ENCODE measurements at places on chromosomes 3 and 15.

DNA sequence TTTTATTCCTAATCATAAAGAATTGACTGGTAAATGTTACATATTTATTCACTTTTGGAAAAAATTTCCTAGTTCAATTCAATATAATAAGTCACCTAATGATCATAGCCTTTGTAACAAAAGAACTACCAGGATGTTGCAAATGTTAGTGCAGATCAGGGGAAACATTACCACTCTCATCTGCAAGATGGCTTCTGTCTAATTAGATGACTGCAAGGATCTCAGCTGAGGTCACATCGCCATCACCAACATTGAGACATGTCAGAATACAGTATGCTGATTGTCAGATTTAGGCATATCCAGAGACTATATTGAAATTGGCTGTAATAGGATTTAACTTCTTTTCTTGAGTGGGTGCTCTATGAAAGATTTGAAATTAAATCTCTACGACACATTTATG lies 431.4 kb upstream of the AGTR1 start:
- no peak for DNase-seq

- DNase-seq = no peak
Measured at GRCh38 chr3:196067439-196067838, 14.5 kb downstream of the TFRC start.

GRCh38 chr3:66021731-66022131 lies 17.0 kb downstream of the MAGI1 start:
- no peak for DNase-seq

GRCh38 chr3:60339304-60339703 lies 911.9 kb downstream of the FHIT start:
- no peak for DNase-seq

GRCh38 chr15:101255051-101255395 lies 3.2 kb upstream of the CHSY1 start:
- DNase-seq = no peak

- DNase-seq = no peak
Measured at GRCh38 chr3:49699281-49699979, 10.1 kb downstream of the RNF123 start.

- no peak for DNase-seq
Measured at GRCh38 chr3:166187237-166187636, 350.0 kb upstream of the BCHE start.

- no peak for DNase-seq
Measured at GRCh38 chr3:359672-360071, 163.1 kb downstream of the CHL1 start.

- no peak for DNase-seq
Measured at GRCh38 chr3:99295836-99296235, 342.6 kb upstream of the COL8A1 start.

DNA sequence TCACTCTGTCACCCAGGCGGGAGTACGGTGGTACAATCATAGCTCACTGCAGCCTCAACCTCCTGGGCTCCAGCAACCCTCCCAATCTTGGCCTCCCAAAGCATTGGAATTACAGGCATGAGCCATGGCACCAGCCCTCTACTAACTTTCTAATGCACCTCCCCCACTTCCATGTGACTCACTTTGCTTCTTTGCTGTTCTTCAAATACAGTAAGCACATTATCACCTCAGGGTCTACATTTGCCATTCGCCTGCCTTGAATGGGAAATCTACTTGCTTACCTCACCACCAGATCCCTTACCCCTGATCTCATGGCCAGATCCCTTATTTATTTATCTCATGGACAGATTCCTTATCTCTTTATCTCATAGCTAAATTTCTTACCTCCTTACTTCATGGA lies 235.3 kb downstream of the KCNMB2 start:
- DNase-seq = no peak

- no peak for DNase-seq
Measured at GRCh38 chr3:99508191-99508590, 130.2 kb upstream of the COL8A1 start.

DNA sequence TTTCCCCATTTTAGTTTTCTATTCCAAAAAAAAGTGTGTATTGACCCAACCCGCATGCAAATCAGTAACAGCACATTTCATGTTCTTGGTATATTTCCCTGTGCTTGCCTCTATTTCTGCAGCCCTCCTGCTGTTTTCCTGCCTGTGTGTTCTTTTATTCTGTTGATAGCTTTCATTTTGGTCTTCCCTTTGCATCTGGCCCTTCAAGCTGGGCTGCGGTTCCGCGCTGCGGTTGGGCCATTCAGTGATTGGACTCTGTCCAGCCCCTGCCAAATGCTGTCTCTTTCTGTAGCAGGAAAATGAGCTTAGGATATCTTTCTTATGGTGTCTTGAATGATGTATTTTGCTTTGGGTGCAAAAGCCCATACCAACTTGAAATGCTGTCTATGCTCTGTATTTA lies 49.9 kb downstream of the ZNF621 start:
- no peak for DNase-seq

DNA sequence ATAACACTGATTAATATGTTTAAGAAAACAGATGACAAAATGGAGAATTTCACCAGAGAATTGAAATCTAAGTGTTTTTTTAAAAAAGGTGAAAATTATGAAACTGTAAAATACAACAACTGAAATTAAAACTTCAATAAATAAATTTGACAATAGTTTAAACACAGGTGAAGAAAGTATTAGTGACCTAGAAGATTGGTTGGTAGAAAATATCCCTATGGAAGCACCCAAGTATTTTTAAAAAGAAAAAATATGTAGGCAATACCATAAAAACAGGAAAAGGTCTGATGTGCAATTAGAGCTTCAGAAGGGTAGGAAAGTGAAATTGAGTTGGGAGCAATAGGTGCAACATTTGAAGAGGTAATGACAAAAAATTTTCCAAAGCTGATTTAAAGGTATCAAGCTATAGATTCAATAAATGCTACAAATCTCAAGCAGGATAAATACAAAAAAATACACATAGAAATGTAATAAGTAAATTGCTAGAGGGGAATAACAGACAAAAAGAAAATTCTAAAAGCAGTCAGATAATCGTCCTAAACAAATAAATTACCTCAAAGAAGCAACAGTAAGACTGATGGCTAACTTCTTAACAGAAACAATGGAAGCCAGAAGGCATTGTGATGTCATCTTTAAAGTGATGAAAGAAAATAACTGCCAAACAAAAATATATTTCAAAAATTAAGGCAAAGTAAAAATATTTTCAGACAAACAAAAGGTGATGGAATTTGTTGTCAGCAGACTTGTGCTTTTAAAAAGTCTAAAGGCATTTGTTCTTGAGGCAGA lies 9.5 kb upstream of the IL12A start:
- no peak for DNase-seq

- DNase-seq = no peak
Measured at GRCh38 chr3:146590521-146590920, 14.6 kb downstream of the PLSCR5 start.

- DNase-seq = no peak
Measured at GRCh38 chr15:52506549-52506948, 22.1 kb downstream of the MYO5A start.

- no peak for DNase-seq
Measured at GRCh38 chr3:188890572-188891270, 281.1 kb upstream of the TPRG1 start.

GRCh38 chr3:58291671-58292338 lies 14.2 kb upstream of the RPP14 start:
- peak; percentile 18 for DNase-seq

GRCh38 chr3:39990532-39990931 lies 181.1 kb downstream of the MYRIP start:
- DNase-seq = peak; percentile 38

- no peak for DNase-seq
Measured at GRCh38 chr3:51966922-51967383, 301 bp downstream of the PCBP4 start.

All from endothelial cell (in vitro differentiated cells).